ENCODE measurements at places on chromosomes 2 and 18. TPM values are rescaled to one million over a fixed set of nuclear protein-coding genes. Genes with fewer than 3 reads are reported as not detected.

Gene ANTXR1
- 128 TPM for total RNA-seq

Gene GATA6
- total RNA-seq: 17.6 TPM

Gene AAK1
- total RNA-seq: 41.2 TPM

Gene RALBP1
- total RNA-seq: 90.4 TPM

Gene MOGAT1
- not detected for total RNA-seq

Gene CAMKMT
- 7.5 TPM for total RNA-seq

Gene SPP2
- not detected for total RNA-seq

Gene ANKRD30BL
- total RNA-seq: not detected

Gene PPP3R1
- 19.0 TPM for total RNA-seq

- DNase-seq: no peak
Measured at GRCh38 chr18:55356815-55357214, 231.2 kb downstream of the TCF4 start.

DNA sequence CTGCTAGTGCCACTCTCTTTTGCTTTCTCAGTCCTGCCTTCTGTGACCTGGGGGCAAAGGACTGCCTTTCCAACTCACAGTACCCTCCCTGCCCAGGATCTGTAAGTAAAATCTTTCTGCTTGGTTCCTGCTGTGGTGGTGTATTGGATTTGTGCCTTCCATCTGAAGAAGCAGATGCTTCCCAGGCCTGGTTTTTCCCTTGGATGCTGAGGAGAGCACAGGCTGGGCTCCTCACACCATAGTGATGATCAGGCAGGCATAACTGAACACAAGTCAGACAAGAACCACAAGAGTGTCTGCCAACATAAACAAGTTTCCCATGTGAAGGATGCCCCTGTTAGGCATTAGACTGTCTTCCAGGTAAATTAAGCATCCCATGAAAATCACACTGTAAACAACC is 121.3 kb upstream of the NRXN1 start:
- DNase-seq: no peak

- DNase-seq: no peak
Measured at GRCh38 chr2:108968619-108969018, 20.4 kb downstream of the EDAR start.

- DNase-seq: no peak
Measured at GRCh38 chr18:66749030-66749429, 145.1 kb upstream of the CDH19 start.

DNA sequence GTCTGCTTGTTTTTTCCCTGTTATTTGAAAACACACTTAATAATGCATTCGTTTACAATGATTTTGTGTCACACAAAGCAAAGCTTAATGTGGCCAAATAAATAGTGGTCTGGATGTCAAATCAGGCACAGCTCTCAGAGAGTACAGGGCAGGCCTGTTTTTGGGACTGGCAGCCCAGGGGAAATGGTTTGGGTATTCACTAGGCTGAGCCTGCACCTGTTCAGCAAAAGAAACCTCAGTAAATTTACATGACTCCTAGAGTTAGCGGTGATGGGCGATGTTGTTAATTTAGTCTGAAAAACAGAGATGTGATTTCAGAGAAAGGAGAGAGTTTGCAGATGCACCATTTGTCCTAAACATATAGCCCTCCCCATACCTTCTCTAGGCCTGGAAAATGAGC is 197.1 kb downstream of the ALK start:
- no peak for DNase-seq

DNA sequence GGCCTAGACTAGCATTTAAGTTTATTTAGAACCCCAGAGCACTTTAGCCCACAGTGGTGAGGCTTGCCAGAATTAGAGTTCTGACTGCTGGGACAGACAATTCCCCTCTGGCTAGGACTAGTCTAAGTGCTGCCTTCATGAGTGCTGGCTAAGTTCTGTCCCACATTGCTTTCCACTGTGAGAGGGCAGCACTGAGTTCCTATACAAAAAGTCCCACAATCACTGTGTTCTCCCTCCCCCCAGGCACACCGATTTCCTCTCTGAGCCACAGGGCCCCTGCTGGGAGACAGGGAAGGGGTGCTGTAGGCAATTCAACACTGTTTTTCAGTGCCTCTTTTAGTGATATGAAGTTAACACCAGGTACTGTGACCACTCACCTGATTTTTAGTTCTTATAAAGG is 310.9 kb downstream of the DLGAP1 start:
- no peak for DNase-seq

DNA sequence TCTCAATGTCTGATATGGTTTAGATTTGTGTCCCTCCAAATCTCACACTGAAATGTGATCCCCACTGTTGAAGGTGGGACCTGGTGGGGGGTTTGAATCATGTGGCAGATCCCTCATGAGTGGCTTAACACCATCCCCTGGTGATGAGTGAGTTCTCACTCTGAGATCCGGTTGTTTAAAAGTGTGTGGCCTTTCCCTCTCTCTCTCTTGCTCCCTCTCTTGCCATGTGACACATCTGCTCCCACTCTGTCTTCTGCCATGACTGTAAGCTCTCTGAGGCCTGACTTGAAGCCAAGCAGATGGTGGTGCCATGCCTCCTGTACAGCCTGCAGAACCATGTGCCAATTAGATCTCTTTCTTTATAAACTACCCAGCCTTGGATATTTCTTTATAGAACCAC is 108.8 kb downstream of the RBMS1 start:
- no peak for DNase-seq

GRCh38 chr18:5853253-5853652 is 42.1 kb downstream of the TMEM200C start:
- no peak for DNase-seq

DNA sequence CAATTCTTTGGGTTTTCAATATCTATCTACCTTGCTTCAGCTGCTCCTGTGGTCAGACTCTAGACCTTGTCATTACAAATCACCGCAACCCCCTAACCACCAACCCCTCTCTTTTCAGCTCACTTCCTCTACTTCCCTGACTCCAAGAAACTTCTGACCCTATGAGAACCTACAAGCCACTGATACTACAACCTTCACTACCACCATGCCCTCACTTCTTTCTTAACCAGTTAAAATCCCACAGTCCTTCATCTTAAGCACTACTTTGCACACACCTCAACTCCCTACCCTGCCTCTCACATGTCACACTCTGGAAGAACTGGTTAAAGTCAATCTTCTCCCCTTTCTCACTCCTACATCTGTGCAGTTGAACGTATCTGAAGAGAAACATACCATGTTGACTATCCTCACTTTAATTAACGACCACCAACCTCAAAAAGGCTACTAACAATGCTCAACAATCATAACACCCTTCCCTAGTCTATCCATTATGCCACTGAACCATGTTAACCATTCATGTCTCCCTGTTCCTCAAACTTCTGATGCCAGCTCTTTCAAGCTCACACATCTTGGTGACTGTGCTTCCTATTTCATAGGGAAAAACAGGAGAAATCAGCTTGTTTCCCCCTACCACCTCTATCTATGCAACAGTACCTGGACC is 12.6 kb downstream of the EIF2AK3 start:
- no peak for DNase-seq

DNA sequence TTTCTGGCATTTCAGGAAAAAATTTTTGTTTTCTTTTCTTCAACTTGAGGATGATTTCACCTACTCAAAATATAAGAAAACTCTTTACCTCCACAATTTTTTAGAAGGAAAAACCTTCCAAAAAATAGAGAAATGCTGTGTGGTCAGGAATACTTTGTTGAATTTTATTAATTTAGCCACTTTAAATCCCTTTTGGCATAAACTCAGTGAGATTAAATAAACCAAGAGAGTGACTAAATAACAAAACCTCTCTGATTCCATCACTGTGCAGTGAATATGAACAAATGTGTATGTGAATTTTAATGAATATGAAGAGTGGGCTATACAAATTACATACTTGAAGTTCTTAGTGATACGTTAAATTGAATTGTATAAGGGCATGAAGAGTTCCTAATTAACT is 25.8 kb upstream of the CYTIP start:
- DNase-seq: peak; percentile 20

GRCh38 chr2:221610255-221610654 is 38.2 kb upstream of the EPHA4 start:
- no peak for DNase-seq

DNA sequence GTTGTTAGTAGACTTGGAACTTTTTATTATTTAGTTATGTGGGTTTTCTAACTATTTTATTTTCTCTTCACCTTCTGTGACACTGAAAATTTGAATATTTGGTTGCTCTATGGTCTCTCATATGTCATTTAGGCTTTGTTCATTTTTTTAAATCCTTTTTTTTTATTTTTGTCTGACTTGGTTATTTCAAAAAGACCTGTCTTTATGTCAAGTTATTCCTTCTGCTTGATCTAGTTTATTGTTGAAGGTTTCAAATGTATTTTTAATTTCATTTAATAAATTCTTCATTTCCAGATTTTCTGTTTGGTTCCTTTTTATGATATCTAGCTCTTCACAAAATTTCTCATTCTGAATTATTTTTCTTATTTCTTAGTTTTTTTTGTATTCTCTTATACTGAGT is 160.6 kb upstream of the ATP5MC3 start:
- no peak for DNase-seq

DNA sequence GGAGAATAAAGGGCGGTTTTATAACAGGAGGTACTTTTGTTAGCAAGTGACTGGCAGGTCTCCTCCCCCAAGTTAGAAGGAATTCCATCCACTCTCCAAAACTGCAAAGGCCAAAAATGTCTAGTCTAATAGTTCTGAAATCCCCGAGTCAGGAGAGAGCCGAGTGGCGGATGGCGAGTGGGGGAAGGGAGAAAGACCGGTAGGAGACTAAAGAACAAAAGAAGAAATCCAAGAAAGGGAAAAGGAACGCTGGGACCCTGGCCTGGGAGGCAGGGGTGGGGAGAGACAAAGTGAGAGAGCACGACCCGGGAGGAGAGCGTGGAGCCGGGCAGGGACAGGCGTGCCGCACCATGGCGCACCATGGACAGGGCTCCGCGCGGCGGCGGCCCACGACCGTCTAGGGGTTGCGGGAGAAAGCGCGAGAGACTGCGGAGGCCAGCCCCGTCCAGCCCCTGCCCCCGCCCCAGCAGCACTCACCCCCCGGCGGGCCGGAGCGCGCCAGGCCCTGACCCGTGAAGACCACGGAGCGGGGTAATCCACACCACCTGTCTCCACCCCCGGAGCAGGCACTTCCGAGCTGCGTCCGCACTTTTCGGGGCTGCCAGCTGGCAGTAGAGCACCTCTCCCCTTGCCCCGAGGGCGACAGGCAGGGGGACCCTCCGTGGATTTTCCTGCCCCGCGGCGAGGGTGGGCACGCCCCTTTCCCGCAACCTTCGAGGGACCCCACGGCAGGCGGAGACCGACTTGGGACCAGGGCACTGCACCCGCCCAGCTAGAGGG is 1.6 kb downstream of the CDH2 start:
- DNase-seq: peak; percentile 83

GRCh38 chr2:112164876-112165275 is 26.7 kb downstream of the FBLN7 start:
- DNase-seq: no peak

- DNase-seq: no peak
Measured at GRCh38 chr2:204219196-204219595, 282.6 kb downstream of the ICOS start.

GRCh38 chr2:230326453-230327417 is at the start of gene SP140L:
Gene SP140L (plus strand): TSS chr2:230327193. CDS start chr2:230327270, 77 bp downstream.
- peak; percentile 90 for DNase-seq

DNA sequence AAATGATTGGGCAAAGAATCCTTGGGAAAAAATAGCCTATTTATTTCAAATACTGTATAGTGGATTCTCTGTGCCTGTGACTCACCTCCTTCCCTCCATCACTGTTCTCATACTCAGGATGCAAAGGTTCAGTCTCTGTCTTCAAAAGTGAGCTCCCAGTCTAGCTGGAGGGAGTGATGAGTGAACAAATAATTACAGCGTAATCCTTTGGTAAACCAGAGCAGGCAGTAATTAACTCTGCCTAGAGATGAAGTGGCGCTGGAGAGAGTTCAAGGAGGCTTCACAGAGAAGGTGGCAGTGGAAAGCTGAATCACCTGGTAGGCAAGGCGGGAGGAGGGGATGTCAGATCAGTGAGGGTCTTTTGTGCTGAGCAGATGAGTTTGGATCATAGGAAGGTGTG is 6.5 kb downstream of the DGUOK start:
- DNase-seq: peak; percentile 39

- no peak for DNase-seq
Measured at GRCh38 chr2:202636213-202636513, 1.4 kb downstream of the FAM117B start.

GRCh38 chr2:224608104-224608503 is 22.9 kb upstream of the CUL3 start:
- DNase-seq: no peak

GRCh38 chr2:19367326-19367725 is 8.9 kb upstream of the OSR1 start:
- DNase-seq: peak; percentile 68

- no peak for DNase-seq
Measured at GRCh38 chr2:15311201-15311907, 249.8 kb downstream of the NBAS start.

DNA sequence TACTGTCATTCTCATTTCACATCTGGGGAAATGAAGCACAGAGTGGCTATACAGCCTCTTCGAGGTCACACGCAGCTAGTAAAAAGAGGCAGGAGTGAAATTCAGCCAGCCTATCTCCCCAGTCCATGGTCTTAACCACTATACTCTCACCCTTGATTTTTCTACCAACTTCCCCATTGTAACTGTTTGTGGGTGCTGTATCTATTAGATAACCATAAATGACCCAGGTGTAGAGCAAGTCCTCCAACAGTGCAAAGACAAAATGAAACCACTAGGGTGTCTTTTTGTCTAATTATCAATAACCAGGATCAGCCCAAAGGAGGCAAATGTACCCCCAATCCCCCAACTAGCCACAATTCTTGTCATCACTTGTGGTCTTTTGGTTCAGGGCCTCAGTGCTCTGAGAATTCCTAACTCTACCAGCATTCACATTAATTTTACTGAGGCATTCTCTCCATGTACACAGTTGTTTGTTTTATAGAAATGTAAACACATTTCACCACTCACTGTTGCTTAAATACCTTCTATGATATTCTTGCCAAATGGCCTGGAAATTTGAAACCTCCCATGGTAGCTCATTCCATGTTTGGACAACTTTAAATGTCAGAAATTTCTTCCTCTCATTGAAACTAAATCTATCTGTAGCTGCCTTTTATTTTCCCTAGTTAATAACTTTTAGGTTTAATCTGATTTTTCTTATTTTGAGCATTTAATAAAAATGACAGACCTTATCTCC is 58.7 kb downstream of the SLC40A1 start:
- DNase-seq: no peak

GRCh38 chr18:77006305-77007175 is 126.0 kb downstream of the MBP start:
- DNase-seq: no peak

DNA sequence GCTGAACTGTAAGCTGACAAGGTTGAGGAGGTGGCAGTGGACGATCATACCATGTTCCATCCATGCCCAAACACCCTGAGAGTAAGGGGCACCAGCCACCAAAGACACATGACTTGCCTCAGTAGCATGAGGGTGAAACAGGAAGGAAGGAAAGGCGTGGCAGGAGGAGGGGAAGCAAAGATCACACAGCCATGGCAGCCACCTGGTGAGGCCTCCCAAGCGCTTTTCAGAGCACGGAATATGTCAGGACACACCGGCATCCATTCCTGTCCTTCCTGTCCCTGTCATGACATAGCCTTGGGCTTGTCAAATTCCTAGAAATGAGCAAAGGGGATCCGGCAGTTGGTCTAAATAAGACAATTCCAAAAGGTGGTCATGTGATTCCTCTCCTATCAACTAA is 118.7 kb downstream of the MYO5B start:
- DNase-seq: no peak

Data from GM23248 (cell line).